Cardiac muscle cell (in vitro differentiated cells and primary cell): ENCODE measurements at places on chromosomes 11 and 22.

- DNase-seq = peak; percentile 68
Measured at GRCh38 chr11:6992457-6993417, 27.4 kb downstream of the ZNF214 start.

- DNase-seq = peak; percentile 73
Measured at GRCh38 chr11:79440571-79441460, at the start of gene TENM4. TENM4 (minus strand) TSS chr11:79441030; CDS start chr11:79069944, 371,086 bp downstream.

DNA sequence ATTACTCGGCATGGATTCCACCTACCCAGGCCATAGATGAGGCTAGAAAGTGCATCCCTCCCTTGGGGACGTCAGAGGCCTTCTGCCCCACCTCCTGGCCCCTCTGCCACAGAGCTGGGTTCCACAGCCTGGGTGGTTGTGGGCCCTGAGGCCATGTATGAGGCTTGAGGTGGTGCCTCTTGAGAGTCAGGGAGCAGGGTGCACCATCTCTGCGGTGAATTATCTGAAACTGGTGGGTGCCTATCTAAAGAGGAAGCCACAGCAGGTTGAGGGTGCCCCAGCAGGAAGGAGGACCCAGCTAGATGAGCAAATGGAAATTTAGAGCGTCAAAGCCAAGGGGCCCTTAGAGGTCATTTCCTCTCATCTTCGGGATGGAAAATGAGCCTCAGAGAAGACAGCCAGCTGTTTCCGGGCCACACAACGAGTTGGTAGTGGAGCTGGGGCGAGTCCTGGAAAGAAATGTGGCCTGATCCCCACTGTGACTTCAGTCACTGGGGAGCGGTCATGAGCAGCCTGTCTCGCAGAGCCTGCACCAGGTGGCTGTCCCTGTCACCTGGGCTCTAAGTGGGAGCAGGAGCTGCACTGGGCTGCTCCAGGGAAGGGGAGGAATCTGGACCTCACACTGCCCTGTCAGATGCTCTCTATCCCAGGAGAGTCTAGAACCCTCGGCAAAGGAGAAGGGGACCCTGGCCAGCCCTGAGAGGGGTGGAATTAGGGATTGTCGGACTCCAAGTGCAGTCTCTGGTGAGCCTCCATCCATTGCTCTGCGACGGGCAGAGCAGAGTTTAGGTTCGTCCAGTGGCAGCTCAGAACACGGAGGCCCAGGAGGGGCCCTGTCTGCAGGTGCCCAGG is 7.3 kb downstream of the ADORA2A start:
- peak; percentile 80 for DNase-seq

DNA sequence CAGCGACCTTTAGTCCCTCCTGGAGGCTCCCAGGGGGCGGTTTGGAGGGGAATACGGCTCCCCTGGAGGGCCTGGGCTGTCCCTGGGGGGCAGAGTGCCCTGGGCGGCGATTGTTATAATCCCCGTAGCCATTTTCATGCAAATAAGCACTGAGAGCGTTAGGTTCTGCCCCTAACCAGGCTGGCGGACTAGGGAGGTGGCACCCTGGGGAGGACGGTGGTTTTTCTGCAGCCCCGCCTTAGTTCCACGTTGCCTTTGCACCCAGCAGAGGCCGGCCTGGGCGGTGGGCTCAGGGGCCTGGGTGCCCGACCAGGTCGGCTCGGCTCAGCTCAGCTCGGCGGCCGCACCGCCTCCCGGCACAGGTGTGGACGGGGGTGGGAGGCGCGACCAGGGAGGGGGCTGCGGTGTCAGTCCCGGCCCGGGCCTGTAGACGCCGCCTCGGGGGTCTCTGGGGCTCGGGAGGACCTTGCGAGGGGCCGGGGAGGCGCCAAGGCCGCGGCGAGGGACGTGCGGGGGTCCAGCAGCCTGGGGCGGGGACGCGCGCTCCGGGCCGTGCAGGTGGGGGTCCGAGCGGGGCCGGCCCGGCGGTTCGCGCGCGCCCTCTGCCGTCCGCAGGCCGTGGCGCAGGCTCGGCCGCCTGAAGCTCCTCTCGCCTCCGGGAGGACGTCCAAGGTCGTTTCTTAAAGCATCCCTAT is 2.3 kb upstream of the DUSP8 start:
- DNase-seq = peak; percentile 47

GRCh38 chr11:128628686-128629085 is 41.3 kb upstream of the ETS1 start:
- no peak for DNase-seq

DNA sequence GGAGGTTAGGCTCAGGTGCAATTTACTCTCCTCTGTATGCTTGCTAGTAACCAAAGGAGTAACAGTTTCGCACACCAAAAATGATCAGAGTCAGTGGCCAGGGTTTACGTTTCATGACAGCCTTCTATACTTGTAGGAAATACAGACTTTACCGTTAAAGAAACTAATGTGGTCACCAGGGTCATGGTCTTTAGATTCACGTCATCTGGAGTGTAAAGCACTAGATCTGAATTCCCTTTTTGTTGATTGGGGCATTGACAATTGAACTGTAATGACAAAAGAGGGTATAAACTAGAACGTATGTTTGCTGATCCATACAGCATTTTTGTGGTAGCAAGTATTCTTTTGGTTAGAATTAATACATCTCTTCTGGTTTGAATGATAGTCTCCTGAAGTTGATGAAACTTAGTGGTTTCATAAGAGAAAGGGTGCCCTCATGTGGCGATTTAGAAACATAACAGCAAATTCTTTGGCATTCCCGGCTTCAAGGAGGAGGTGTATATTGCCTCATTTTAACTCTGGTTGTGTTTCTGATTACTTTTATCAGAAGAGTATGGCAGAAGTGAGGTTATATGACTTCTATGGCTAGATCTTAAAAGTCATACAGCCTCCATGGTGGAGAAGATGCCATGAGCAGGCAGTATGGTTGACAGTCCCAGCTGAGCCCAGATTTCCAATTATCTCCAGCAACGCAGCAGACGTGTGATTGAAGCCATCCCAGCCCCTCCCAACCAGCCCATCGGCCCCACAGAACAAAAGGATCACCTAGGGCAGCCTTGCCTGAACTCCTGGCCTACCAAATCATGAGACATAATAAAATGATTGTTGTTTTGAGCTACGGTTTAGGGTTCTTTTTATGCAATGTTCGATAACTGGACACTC is 35.1 kb downstream of the MMP7 start:
- peak; percentile 81 for DNase-seq

- peak; percentile 89 for DNase-seq
Measured at GRCh38 chr11:12288212-12288930, 89.0 kb upstream of the PARVA start.

- DNase-seq = no peak
Measured at GRCh38 chr11:36465449-36466163, 44.5 kb downstream of the TRAF6 start.

GRCh38 chr11:109443052-109443451 is 21.1 kb downstream of the C11orf87 start:
- DNase-seq = no peak

GRCh38 chr11:67303132-67303834 is at the start of gene SSH3:
SSH3 (plus strand) TSS chr11:67303530; CDS start chr11:67303626, 96 bp downstream.
- peak; percentile 66 for DNase-seq

DNA sequence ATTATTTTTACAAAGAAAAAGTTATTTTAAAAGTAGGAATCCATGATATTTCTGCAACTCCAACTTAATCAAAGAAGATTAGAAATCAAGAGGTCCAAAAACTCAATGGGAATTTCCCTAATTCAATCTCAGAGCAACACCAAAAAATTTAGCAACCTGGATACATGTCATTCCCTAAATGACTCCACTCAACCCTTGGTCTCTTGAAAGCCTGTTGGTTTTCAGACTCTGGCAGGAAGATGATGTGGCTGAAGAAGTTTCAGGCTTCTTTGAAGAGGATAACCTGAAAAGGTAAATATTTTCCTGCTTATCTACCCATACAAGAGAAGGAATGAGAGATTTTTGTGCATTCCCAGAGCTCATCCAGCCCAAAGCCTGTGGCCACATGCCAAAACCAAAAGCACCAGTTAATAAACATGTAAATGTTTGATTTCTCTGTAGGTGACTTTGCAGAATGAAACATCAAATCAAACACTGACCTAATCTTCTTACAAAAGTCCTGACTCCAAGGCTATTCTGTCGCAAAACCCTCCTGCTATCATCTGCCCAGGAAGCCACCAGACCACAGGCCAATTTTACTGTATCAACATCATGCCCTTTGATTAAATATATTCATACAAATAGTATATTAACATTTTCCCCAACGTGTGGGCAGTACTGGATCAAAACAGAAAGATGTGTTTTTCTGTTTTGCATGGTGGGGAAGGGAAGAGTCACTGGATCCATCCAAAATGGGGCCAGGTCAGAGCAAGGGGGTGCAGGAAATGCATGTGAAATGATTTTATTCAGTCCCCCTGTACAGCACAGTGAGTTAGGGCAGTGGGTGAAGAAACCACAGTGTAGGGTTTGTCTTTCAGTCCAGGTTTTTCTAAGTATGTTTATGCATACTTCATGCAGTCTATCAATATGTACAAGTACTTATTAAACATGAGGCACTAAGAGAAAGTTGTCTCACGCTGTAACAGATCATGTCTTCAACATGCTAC is 38.8 kb downstream of the SMCO4 start:
- DNase-seq = no peak

DNA sequence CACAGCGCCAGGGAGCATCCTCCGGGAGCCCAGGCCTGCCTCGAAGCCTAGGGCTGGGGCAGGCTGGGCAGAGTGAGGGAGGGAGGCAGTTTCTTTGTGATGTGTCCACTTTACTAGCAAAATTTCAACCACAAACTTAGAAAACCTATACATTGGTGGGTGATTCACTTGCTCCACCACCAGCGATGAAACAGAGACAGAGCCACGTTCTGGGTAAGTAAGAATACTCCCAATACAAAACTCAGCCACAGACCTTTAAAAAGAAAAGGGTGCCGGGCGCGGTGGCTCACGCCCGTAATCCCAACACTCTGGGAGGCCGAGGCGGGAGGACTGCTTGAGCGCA is 22.3 kb downstream of the CDKN1C start:
- no peak for DNase-seq

GRCh38 chr11:66089067-66089466 is 19.0 kb downstream of the PACS1 start:
- DNase-seq = no peak

- DNase-seq = no peak
Measured at GRCh38 chr11:1707751-1708150, 10.8 kb downstream of the KRTAP5-6 start.

DNA sequence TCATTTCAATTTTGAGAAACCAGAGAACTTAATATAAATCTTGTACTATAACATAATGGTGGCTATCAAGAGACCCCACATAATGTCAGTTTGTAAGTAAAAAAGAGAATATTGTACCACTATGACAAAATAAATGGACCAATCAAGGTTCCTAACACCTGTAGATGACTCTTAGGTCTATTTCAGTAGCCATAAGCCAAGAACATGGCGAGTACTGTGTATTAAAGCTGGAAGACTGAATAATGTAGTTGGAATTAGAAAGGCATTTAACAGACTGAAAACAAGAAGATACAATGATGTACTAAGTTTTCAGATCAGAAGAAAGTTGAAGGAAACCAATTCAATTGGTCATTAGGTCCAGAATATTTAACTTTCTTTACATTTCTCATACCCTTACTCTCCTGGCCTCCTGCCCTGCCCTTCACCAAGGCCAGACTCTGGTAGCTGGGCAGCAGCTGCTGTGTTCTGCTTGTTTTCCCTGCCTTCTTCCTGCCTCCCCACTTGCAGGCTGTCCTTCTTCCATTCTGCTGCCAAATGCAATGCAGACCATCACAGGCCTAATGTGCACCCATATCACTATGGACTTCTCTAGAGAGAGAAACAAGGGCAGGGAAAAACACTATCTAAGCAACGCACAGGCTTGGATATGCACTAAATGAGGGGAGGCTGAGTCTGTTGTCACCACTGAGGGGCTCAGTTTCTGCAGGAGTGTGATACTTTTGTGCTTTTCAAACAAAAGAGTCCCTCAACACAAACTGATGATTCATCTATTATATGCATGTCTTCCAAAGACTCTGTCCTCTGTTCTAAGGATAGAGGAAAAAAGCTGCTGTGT is 60.1 kb downstream of the RAB30 start:
- DNase-seq = no peak

DNA sequence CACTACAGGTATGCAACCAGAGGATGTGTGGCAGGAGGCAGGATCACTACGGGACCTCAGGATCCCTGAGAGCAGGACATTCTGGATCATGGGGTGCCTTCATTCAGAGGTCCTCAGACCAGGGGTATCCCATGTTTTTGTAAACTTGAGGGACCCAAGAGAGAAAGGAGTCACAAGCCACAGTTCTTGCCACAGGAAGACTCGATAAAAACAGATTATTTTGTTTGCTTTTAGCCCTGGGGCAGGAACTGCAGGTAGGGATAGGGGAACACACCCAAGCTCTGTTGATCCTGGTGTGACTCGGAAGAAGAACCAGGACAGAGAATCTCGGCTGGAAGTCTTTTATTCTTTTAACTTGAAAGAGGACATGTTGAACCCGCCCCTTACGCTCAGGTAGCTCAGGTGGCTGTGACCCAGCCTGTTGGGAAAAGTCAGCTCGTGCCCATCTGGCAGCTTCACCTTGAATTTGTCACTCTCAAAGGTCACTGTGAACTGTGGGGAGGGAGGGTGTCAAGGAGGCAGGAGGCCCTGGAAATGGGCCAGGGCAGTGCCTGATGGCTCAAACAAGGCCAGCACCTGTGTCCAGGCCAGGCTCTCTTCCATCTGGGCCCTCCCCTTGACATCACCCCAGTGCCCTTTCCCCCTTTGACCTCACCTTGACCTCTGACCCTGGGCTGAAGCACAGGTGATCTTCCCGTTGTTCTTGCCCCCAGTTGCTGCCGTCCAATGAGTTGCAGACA is 9.8 kb downstream of the LGALS2 start:
- DNase-seq = no peak

DNA sequence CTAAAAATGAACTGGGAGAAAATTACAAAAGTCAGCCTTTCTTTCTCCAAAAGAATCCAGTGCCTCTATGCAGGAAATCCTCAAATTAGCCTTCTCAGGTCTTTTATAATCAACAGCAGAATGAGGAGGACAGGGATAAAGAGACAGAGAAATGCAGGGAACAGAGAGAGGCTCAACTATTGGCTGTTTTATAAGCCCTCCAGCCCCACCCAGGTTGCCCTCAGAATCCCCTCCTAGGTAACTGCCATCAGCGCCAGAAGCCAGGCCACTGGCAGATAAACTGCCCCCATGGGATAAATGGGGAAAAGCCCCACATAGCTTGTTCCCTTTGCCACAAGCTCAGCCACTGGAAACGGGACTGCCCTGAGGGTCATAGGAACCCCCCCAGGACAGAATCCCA is 10.9 kb upstream of the HMOX1 start:
- DNase-seq = no peak

GRCh38 chr11:35083431-35084238 is 55.3 kb upstream of the CD44 start:
- DNase-seq = peak; percentile 87

- DNase-seq = no peak
Measured at GRCh38 chr11:58222721-58223120, 6.0 kb downstream of the OR10Q1 start.

DNA sequence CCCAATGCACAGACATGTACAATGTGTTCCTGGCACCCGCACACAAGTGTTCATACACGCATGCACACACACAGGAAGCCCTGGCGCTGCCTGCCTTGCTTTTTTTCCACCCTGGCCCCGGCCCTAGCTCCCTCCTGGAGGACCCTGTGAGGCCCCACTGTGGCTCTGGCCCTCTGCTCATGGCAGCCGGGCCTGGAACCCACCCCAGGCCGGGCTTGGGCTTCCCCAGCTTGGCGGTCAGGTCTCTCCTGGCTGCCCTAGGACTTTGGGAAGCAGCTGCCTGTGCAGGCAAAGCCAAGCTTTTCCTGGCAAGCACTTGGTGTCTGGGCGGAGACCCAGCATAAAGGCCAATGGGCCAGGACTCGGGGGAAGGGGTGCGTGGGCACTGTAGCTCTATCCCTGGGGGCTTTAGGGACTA is 30.5 kb downstream of the CD82 start:
- peak; percentile 46 for DNase-seq

- no peak for DNase-seq
Measured at GRCh38 chr11:75473684-75474083, 40.7 kb upstream of the KLHL35 start.
